ENCODE measurements at places on chromosomes 16 and 17. TPM values are rescaled to one million over a fixed set of nuclear protein-coding genes. Genes with fewer than 3 reads are reported as not detected.

Gene SLC25A11
- total RNA-seq, result 54.3 TPM

Gene EXOC7
- total RNA-seq, result 56.7 TPM

Gene SPHK1
- total RNA-seq, result 7.0 TPM

Gene PDIA2
- 0.64 TPM for total RNA-seq

Gene GRAPL
- not detected for total RNA-seq

Gene ANKRD40CL
- total RNA-seq, result not detected

Measured in NCI-H460 (cell line).